ENCODE measurements at places on chromosomes 3 and 15. TPM values are rescaled to one million over a fixed set of nuclear protein-coding genes. Genes with fewer than 3 reads are reported as not detected.

DLEC1 gene
- not detected for total RNA-seq

GHRL gene
- total RNA-seq, result not detected

ESYT3 gene
- total RNA-seq, result 3.5 TPM

GOLGA8S gene
- not detected for total RNA-seq

CHRM5 gene
- total RNA-seq, result not detected

TM4SF18 gene
- total RNA-seq, result not detected

RAB5A gene
- 59.7 TPM for total RNA-seq

RAD51 gene
- 1.3 TPM for total RNA-seq

BUB1B gene
- 16.5 TPM for total RNA-seq

IL16 gene
- not detected for total RNA-seq

CHL1 gene
- 0.27 TPM for total RNA-seq

TWF2 gene
- total RNA-seq, result 194 TPM

Data from kidney epithelial cell (primary cell).